ENCODE measurements at places on chromosomes 7 and 10.

GRCh38 chr10:71975871-71976725 lies 11.9 kb downstream of the CHST3 start:
- DNase-seq: peak; percentile 80

DNA sequence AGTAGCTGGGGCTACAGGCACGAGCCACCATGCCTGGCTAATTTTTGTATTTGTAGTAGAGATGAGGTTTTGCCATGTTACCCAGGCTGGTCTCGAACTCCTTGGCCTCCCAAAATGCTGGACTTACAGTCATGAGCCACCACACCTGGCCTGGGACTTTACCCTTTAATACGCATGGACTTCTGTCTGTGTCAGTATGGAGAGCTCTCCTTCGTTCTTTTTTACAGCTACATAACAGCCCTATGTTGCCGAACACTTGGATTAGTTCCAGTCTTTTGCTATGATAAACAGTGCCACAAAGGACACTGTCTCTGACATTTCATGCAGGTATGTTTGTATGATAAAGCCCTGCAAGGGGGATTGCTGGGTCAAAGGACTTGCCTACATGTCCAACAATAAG lies 10.9 kb upstream of the OAT start:
- DNase-seq: no peak

GRCh38 chr7:127858915-127859189 lies 172.4 kb downstream of the LRRC4 start:
- DNase-seq: no peak

GRCh38 chr7:27953777-27954176 lies 213.8 kb downstream of the TAX1BP1 start:
- DNase-seq: no peak

- DNase-seq: no peak
Measured at GRCh38 chr7:95545673-95546072, 50.6 kb downstream of the PDK4 start.

DNA sequence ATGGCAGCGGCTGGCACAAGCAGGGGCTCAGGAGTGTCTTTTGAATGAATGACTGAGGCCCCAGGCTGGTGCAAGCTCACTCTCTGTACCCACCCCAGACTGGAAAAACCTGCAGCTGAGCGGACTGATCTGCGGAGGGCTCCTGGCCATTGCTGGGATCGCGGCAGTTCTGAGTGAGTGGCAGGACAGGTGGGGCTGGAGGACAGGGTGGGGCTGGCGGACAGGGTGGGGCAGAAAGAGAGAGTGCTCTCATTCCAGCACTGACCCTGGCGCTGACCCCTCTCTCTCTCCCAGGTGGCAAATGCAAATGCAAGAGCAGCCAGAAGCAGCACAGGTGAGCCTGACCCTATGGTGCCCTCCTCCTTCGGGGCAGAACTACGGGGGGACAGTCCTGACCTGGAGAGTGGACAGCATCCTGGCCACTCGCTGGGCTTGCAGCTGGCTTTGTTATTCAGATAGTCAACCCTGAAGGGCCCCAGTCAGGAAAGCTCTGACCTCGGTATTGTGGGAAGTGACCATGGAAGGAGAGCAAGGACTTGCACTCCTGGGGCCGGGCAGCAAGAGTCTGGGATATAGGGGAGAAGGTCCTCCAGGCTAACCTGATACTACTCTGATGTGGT lies 4.1 kb downstream of the FXYD4 start:
- no peak for DNase-seq

- no peak for DNase-seq
Measured at GRCh38 chr10:89992575-89992974, 291.2 kb downstream of the KIF20B start.

GRCh38 chr10:82981137-82981723 lies 1106.2 kb downstream of the NRG3 start:
- peak; percentile 23 for DNase-seq

DNA sequence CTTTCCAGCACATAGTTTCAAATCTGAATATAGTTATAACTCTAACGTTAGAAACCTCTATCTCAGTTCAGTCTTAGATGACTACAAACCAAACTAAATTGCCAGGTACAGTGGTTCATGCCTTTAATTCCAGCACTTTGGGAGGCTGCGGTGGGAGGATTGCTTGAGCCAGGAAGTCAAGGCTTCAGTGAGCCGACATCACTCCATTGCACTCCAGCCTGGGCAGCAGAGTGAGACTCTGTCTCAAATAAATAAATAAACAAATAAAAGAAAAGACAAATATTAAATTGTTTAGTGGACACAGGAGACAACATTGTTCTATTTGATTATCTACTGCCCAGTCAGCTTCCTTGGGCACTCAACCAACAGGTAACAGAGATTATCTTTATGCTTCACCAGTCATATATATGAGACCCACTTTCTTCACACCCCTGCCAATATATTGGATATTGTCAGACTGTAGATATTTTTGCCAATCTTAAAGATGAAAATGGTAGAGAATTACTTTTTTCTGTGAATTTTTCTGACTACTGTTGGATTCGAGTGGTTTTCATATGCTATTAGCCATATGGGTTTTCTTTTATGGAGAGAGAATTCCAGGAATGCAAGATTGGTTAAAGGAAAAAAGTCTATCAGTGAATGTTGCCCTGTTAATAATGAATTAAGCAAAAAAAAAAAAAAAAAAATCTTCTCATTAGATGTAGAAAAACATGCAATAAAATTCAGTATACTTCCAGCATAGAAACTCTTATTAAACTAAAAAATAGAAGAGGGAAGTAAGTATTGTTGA lies 16.0 kb downstream of the HDAC9 start:
- no peak for DNase-seq

DNA sequence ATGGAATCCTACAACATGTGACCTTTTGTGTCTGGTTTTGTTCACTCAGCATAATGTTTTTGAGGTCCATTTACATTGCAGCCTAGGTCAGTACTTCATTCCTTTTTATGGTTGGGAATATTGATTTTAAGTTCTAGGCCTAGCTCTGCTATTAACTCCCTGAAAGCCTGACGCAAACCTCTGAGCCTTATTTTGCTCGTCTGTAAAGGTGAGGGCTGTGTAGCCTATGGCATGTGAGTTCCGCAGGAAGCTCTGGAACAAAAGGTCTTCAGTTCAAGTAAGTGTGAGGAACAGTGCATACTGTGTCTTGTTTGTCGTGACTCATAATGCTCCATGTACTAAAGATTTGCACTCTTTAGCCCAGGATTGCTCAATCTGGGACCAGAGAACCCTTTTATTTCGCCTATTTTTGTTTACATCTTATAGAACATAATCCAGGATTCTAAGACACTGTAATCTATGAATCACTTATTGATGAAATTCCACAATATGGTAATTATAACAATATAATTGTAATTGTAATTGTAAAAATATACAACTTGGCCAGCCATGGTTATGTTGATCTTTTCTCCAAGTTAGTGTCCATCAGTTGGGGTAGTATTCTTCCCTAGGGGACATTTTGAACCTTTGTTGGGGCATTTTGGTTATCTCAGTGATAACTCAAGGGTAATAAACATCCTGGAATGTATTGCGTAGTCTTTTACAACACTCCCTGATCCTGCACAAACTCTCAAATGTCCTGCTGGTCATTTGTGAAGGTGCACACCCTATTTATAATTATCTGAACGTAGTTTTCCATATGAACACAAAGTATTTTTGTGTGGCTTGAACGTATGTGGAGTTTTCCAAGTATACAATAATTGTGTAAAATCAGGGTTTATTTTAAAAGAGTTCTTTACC lies 184.7 kb downstream of the VTI1A start:
- no peak for DNase-seq

- no peak for DNase-seq
Measured at GRCh38 chr7:155538293-155538692, 8.1 kb downstream of the CNPY1 start.

DNA sequence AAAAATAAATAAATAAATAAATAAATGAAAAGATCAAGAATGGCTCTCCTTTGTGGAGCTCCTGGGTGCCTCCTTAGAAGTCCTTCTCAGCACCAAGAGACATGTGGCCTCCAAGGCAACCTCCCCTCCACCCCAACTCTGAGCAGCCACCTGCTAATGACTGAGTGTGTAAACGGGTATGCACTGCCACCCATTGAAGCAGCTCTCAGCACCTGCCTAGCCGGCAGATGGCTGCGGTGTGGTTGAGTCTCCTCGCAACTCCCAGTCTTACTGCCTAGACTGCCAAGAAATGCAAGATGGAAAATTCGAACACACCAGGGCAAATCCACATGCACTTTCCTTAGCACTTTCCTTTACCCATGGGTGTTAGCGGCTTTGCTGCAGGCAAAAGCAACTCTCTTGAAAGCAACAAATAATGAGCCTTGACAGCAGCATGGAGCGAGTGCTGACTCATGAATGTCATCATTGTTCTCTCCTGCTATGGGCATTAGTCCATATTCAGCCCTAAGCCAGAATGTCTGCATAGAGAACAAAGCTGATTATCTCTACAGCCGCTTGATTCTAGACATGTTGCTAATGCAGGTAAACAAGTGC lies 913.9 kb upstream of the AUTS2 start:
- no peak for DNase-seq

- no peak for DNase-seq
Measured at GRCh38 chr10:63072951-63073350, 60.2 kb upstream of the NRBF2 start.

DNA sequence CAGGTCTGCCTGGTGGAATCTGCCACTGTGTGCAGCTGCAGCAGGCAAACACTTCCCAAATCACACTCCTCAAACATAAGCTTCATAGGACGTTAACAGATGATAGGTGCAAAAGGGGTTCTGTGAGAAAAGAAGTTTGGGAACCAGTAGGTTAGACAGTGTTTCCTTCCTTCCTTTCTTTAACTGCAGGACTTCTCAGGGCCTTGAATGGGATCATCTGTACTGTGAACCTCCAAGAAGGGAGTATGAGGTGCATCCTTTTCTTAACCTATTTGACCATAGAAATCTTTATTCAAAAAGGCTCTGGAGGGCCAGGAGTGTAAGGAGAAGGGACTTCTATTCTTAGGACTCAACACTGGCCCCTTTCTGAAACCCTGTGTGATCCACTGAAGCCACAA lies 33.0 kb downstream of the CAMK2B start:
- DNase-seq: no peak

- no peak for DNase-seq
Measured at GRCh38 chr7:100435401-100436304, 644 bp downstream of the PPP1R35 start.

- no peak for DNase-seq
Measured at GRCh38 chr7:70316745-70317144, 718.5 kb downstream of the AUTS2 start.

GRCh38 chr7:32500922-32501341 lies 5.6 kb downstream of the AVL9 start:
- DNase-seq: peak; percentile 53

- peak; percentile 88 for DNase-seq
Measured at GRCh38 chr7:129831424-129832058, 121.2 kb downstream of the UBE2H start.

GRCh38 chr10:49053053-49053997 lies 62.0 kb downstream of the VSTM4 start:
- DNase-seq: no peak

GRCh38 chr7:57225666-57226065 lies 93.4 kb upstream of the ZNF479 start:
- no peak for DNase-seq

DNA sequence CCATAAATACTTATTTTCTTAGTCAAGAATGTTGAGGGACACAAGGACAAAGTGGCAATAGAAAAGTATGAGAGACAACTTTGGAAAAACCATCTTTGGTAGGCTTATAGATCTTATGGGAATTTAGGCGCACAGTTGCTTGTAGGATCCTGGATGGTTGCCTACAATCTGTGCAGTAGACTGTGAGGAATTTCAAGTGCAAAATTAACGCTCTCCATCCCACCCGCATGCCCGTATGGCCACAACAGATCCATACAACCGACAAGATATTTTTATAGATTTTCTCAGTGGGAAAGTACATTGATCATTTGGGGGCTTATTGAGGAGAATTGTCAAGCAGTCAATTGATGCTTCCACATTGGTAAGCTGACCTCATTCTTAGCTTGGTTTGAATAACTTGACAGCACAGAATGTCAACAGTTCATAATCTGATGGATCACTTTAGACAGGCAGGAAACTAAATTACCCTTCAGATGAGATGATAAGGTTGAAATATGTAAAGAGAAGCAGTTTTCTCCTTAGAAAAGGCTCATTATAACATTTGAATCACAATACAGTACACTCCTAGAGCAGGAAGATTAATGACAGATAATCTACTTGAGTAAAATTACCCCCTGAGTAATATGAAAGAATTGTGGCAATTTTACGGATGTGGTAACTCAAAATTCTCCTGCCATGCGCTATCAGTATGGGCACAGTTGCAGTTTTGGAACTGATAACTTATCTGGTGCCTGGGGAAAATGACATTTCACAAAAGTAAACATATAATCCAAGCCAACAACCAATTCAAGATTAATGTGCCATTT lies 479.7 kb downstream of the KIF20B start:
- no peak for DNase-seq

DNA sequence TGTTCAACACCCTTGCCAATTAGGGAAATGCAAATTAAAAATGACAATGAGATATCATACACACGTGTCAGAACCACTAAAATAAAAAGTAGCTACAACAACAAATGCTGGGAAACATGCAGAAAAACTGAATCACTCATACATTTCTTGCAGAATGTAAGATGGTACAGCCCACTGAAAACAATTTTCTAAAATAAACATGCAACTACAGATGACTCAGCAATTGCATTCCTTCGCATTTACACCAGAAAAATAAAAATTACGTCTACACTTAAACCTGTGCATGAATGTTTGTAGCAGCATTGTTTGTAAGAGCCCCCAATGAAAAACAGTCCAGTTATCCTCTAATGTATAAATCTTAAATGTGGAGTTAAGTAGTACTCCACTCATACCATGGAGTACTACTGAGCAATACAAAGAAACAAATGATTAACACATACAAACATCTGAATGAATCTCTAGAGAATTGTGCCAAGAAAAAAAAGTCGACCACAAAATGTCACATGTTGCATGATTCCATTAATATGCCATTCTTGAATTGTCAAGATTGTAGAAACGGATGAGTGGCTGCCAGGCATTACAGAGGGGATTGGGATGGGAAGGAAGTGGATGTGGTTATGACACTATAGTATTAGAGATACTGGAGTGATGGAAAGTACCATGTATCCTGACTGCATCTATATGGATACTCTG lies 134.6 kb upstream of the NPSR1 start:
- no peak for DNase-seq

DNA sequence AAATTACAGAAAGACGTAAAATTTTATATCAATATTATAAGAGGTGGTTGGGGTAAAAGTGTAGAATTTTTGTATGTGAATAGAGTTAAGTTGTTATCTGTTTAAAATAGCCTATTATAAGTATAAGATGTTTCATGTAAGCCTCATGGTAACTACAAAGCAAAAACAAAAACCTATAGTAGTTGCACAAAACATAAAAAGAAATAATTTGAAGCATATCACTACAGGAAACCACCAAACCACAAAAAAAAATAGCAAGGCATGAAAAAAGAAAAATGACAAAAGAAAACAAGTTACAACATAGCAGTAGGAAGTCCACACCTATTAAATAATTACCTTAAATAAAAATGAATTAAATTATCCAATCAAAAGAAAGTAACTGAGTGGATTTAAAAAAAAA lies 12.4 kb upstream of the GSTK1 start:
- DNase-seq: no peak

DNA sequence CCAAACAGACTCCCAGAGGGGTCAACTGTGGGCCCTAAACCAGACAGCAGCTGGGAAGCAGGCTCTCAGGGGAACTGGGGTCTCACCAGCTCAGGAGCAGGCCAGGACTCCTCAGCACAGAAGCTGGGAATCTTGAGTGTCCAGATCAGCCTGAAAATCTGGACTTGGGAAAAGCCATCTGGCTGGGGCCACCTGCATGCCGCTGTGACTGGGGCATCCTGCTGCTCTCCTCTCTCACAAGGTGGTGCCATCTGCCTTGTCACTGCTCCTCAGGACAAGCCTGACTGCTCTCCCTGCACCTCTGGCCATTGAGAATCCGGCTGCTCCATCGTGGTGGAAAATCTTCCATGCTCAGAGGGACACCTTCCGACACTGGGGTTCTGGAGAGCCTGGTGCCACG lies 141.4 kb downstream of the PLPP4 start:
- DNase-seq: no peak
